ENCODE measurements at places on chromosomes 5 and 9.

DNA sequence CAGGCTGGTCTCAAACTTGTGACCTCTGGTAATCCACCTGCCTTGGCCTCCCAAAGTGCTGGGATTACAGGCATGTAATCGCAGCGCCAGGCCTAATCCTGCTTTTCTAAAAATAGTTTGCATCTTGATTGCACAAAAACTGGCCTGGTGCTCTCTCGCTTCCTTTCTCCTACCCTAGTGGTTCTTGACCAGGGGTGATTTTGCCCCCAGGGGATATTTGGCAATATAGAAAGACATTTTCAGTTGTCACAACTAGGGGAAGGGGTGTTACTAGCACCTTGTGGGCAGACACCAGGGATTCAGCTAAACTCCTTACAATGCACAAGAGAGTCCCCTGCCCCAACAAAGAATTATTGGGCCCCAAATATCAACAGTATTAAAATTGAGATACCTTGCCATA is 139.8 kb downstream of the DROSHA start:
- DNase-seq, result no peak

- DNase-seq, result peak; percentile 62
Measured at GRCh38 chr9:137049544-137050449, 3.8 kb upstream of the NPDC1 start.

DNA sequence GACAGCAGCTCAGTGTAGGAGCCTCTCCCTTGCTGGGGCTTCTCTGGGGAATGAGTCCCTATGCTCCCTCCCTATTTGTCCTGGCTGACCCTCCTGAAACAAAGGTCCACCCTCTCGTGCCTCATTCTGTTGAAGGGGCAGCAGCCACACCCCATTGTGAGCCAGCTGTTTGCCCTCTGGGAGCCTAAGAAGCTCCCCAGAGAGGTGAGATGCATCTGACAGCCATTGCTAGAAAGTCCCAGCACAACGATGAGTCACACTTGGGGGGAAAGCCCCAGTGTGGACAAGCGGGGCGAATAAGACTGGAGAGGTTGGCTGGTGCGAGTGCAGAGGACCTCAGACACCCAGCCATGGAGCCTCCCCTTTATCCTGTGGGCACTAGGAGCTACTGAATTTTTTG is 101.4 kb downstream of the PPARGC1B start:
- DNase-seq, result peak; percentile 35

GRCh38 chr5:113102121-113102531 is 125.5 kb downstream of the DCP2 start:
- DNase-seq, result no peak

- DNase-seq, result no peak
Measured at GRCh38 chr5:62473209-62473608, 60.6 kb downstream of the IPO11 start.

DNA sequence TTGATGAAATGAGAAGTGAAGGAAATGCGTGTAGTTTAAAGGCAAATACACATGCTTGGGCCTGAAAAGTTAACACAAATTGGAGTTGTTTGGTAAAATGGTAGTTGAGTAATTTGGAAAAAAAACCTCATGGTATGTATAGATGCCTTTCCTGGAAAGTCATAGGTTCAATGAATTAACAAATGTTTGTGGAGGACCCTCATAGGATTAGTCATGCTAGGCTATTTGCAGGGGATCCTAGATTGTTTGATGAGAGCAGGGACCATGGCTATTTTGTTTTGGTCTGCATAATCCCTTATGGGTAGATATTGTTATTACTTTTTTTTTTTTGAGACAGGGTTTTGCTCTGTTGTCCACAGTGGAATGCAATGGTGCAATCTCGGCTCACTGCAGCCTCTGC is 93.5 kb upstream of the NR3C1 start:
- DNase-seq, result no peak

GRCh38 chr5:93893075-93893474 is 151.7 kb upstream of the POU5F2 start:
- no peak for DNase-seq

- no peak for DNase-seq
Measured at GRCh38 chr9:72978744-72979143, 25.9 kb upstream of the ALDH1A1 start.

DNA sequence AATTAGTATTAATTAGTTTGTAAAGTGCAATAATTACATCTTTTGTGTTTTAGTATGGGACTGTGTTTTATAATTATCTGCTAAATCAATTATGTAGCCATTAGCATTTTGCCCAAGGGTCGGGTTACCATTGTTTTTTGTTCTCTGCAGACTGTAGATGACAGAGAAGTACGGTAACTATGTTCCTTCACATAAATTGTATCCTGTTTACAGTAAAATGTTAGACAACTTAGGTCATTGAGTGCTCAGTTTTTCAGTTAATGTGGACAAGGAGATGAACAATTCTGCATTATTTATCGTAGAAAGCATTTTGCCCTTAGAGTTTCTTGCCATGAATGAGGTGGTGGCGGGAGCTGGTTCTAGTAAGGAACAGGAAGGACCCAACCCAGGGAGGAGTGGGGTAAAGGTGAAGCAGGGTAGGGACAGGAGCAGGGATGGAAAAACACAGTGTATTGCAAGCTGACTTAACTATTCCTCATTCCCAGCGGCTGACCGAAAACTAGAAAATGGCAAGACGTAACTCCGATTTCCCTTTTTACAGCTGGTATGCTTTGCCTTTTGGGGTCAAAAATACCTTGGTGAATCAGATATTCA is 243.7 kb upstream of the SLC24A2 start:
- DNase-seq, result no peak

DNA sequence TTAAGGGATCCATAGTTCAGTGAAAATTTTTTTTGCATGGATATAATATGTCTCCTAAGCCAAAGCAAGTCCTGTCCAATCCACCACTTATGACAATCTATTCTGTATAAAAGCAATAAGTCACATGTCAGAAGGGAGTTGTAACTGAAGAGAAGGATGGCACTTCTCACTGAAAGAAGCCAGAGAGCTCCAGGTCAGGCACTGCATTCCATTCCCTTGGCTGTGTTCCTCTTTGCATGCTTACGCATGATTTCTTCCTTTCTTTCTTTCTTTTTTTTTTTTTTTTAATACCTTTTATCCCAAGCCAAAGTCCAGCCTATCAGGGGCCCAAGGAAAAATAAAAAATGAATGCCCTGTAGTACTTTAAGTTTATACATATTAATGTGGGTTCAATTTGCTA is 39.8 kb downstream of the MAMDC2 start:
- no peak for DNase-seq

DNA sequence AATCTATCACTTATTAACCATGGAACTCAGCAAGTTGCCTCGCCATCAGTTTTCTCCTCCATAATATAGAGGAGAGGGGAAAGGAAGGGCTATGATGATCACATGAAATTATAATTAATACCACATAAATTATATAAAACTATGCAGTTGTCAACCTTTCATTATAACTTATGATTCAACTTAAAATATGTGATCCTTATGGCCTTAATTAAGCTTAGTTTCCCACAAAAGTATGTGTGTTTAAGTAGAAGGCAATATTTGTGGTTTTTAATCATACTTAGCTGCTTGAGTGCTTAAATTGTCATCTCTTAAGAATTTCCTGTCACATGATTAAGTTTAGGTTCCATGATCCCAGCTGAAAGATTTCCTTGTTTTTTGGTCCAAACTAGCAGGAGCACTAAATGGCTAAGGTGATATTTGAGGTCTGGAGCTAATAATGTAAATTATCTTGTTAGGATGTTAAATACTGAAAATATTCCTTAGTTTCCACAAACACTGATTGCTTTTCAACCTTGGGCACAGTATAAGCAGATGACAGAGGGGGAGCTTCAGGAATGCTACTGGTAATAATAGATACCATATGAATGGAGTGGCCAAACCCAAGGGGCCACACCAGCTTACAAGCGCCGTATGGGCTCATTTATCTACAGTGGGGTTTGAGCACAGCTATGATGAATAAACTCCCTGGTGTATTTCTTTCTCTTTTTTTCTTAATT is 26.4 kb upstream of the F2R start:
- no peak for DNase-seq

GRCh38 chr5:151255621-151256286 is 2.8 kb downstream of the GM2A start:
- DNase-seq, result no peak

DNA sequence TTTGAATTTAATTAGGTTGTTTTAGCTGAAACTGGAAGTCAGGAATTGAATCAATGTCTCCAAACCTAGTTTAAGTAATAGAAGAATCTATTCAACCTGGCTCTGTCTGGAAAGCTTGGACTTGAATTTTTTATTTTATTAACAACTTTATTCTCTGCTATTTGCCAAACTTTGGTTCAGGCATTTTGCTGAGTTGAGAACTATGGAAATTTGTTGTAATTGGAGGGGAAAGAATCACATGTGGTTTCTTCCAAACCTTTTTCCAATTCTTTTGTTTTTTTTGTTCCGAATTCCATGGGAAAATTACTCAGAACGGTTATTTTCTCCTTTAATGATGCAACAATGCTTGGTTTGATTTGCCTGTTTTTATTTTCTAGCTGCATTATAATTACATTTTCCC is 98.2 kb upstream of the RPS23 start:
- no peak for DNase-seq

Data from stimulated activated CD4-positive, alpha-beta T cell treated with anti-CD3 and anti-CD28 coated beads, Interleukin-4, amount 100 ng/mL, for 1 hour (primary cell).